Activated CD4-positive, alpha-beta T cell treated with anti-CD3 and anti-CD28 coated beads, Interleukin-2, amount 50 U/mL, for 16 hours (primary cell): ENCODE measurements at places on chromosomes 11 and 22.

DNA sequence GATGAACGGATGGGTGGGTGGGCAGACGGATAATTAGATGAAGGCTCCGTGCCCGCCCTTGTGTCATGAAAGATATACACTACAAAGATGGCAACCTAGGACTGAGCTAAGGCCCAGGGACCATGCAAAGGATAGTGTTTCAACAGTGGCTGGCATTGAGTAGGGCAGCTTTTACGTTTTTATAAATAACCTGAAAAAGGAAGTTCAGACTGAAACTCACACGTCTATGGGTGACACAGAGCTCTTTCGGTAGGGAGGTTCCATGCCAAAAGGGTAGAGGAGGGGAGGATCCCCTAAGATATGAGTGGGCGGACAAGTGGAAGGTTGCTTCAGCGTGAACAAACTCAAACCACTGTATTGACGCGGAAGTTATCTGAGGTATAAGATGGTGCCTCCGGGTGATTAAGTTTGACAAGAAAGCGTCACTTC lies 90.5 kb downstream of the UBASH3B start:
- peak; percentile 92 for DNase-seq

DNA sequence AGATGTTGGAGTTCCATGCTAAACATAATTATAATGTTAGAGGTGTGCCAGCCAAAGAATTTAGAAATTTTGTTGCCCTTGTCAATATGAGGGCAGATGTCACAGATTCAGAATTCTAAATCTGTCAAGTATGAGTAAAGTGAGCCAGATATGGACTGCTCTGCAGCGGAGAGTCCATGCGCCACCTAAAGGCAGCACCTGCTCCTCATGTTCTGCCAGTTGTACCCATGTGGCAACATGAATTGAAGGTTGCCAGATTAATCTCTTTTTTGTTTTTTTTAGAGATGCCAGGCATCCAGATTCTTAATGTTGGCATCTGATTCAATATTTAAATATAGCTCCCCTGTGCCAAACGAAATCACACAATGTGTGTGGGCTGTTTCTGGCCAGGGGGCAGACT lies 678.6 kb upstream of the ANO5 start:
- no peak for DNase-seq

DNA sequence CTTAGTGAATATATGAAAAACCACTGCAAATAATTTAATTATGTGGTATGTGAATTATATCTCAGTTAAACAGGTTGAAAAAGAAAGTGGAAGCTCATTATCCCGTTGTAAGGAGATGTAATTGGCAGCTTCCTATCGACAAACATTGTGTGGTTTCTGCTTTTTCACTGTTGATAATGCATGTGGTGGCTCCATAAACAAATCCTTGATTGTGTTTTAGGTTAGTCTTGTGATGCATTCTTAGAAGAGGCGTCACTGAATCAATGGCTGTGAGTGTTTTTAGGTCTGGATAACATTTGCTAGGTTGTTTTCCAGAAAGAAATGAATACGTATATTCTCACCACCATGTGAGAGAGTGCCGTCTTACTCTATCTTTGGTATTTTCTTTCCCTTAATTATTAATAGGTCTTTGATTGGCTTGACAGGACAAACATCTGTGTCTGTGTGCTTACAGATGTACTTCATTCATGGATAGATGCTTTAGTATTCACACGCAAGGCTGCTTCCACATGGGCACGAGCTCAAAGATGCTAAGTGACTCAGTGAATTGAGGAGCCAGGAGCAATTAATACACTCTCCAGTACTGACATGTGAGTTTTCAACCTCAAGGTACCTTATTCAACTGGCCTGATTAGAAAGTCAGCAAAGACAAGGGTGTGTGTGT lies 166.7 kb downstream of the TBC1D22A start:
- DNase-seq: no peak

DNA sequence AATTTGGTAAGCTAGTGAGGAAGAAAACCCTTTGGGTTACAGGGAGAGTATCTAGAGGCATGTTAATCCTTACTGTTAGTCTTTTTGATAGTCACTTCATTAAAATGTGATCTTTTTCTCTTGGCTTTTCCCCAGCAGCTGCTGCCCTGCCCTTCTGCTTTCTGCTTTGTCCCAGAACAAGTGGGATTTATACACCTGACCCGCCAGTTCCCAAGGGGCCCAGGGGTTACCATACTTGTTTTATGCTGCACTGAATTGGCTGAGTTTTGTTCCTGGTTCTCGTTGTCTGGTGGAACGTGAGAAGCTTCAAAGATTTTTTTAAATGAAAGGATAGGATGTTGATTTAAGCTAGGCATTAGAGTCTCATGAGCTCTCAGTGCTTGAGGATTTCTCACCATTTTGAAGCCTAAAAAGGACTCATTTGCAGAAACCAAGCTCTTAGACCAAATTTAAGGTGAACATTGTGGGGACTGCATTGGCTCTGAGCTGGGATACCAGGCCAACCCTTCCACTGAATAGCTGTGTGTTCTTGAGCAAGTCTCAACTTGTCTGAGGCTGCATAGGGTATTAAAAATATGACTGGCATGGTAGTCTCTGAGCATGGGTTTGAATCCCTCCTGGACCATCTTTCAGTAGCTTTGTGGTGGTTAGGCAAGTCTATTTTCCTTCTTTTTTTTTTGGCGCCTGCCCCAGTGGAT lies 6.6 kb downstream of the LIMK2 start:
- no peak for DNase-seq

DNA sequence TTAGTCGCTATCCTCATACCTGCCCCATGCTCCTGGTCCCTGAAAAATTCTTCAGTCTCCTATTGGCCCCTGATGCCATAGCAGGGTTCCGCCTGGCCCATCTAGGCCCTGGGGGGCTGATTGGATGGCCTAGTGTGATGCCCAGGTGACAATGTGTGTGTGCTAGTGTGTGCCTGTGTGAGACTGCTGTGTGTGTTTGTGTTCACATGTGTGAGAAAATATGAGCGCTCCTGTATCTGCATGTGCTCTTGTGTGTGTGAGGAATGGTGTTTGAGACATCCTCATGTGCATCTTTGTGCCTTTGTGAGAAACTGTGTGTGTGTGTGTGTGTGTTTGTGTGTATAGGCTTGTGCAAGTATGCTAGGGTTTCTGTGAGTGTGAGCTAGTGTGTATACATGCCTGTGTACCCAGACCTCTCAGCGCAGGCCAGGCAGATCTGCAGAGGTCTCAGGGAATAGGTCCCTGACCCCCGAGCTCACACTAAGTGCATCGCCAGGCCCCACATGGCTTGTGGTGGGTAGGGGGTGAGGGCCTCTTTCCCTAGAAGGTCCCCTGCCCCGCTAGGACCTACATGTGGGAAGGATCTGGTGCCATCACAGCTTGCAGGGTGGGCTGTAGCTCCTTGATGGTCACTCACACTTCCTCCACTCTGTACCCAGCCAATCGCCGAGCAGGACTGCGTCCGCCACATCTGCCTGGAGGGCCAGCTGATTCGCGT lies 64.6 kb downstream of the OTOG start:
- DNase-seq: no peak

DNA sequence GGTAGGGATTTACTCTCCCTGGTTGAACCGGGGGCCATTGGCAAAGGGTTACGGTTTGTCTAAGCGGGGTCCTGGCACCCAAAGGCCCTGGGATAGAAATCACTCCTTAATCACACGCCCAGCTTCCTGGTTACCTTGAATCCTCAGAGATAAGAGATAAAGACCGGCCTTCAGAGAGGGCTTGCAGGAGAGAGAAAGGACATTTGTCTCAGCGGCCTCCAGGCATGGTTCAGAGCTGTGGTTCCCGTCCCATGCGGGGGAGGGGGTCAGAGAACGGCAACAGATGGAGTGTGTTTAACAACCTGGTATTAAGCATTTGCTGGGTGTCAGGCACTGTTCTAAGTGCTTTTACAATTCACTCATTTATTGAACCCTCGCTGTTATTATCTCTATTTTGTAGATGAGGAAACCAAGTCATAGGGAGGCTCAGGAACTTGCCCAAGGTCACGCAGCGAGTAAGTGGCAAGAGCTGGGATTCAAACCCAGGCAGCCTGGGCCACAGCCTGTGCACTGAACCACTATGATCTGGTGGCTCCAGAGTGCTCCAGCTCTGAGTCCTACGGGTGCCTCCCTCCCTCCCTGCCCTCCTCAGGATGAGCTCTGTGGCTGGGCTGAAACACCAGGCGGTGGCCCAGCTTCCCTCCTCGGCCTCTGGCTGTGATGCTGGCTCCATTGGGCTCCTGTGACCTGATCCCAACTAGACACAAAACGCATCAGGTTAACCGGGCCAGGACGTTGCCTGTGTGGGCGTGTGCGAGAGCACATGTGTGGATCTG lies 18.6 kb downstream of the LRRC10B start:
- no peak for DNase-seq

- peak; percentile 2 for DNase-seq
Measured at GRCh38 chr22:46183733-46184132, 33.4 kb downstream of the PPARA start.

DNA sequence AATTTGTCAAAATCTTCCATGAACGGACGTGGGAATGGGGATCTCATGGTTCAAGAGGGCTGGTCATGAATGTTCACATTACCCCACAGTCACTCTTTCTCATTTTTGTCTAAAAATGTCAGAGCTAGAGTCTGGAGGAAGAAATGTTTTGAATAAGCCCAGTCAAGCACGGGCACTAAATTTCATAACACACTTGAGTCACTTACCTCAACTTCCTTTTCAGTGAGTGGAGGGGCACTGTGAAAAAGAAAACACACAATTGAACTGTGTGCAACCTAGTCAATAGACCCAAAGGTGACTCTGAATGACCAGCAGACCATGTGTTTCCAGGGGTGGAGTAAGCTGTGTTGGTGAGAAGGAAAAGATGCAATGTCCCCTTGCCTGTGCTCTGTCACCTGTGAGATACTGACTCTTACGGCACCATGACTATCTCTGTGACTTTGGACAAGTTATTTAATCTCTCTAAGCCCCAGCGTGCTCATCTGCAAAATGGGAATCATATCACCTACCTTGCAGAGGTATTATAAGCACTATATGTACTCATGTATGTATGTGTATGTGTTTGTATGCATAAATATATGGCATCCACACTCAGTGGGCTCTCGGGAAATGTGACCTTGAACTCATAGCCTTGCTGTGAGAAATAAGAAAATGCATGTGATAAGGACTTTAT lies 38.2 kb upstream of the LYVE1 start:
- DNase-seq: peak; percentile 52

GRCh38 chr22:32202539-32203180 lies 2.2 kb downstream of the RFPL2 start:
- DNase-seq: peak; percentile 38

DNA sequence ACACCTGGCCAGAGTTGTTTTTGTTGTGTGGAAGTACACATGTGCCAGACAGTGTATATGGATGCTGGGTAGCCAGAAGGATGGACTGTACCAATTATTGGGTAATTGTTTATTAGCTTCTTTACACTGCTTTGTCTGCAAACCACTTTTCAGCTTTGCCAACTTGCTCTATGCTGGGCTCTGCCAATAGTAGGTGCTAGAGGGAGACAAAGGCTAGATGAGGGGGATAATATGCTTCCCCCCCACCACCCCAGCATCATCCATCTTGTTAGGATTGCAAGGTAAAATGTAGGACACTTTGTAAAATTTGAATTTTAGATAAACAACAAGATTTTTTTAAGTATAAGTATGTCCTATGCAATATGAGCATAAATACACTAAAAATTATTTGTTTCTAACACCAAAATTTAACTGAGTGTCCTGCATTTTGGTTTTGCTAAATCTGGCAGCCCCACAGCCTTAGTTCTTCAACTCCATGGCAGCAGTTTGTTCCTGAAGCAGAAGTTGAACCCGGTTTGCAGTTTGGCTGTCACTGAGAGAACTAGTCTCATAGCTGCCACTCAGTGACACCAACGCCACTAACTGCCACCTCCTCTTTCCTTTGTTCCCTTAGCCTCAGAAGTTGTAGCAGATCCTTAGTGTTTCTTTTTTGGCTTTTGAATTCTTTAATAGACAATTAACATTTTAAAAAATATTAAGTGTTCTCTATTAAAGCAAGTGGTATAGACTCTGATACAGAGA lies 78.8 kb downstream of the CCDC81 start:
- DNase-seq: no peak

- DNase-seq: no peak
Measured at GRCh38 chr11:130023204-130023603, 20.6 kb upstream of the PRDM10 start.

- DNase-seq: no peak
Measured at GRCh38 chr11:45022294-45023064, 71.8 kb upstream of the TP53I11 start.

- no peak for DNase-seq
Measured at GRCh38 chr22:41584881-41585280, 4.8 kb downstream of the PMM1 start.

- DNase-seq: no peak
Measured at GRCh38 chr11:10777806-10778205, 26.8 kb downstream of the CTR9 start.

- no peak for DNase-seq
Measured at GRCh38 chr22:30043161-30043560, 37.1 kb upstream of the HORMAD2 start.

- peak; percentile 59 for DNase-seq
Measured at GRCh38 chr11:19951558-19952115, 208.6 kb downstream of the DBX1 start.

- DNase-seq: no peak
Measured at GRCh38 chr22:39690881-39691605, 120.5 kb downstream of the CACNA1I start.

DNA sequence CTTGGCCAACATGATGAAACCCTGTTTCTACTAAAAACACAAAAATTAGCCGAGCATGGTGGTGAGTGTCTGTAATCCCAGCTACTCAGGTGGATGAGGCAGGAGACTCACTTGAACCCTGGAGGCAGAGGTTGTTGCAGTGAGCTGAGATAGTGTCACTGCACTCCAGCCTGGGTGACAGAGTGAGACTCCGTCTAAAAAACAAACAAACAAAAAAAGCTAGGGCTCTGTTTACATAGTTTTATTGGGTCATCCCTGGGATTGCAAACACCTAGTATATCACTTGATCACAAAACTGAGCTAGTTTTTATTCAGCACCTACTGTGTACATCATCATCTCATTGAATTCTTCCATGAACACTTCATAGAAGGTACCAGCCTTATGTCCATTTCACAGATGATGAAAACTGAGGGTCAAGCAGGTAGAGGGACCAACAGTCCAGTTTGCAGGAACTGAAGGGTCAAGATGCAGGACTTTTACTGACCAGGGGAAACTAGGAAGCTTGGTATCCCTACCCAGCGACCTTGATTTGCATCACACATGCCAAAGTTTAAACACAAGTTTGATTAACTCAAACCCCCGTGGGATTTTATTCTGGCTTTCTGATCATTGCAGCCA lies 9.2 kb upstream of the MRTFA start:
- DNase-seq: no peak

- DNase-seq: no peak
Measured at GRCh38 chr22:31122532-31123291, at the start of gene INPP5J. INPP5J (plus strand) TSS chr22:31122966; CDS start chr22:31123015, 49 bp downstream.

GRCh38 chr11:1924181-1924580 lies 4.7 kb downstream of the TNNT3 start:
- DNase-seq: no peak

GRCh38 chr11:32163557-32163956 lies 72.7 kb downstream of the RCN1 start:
- DNase-seq: no peak

- DNase-seq: no peak
Measured at GRCh38 chr11:35144806-35145205, 5.8 kb downstream of the CD44 start.
